Mucosa of descending colon (tissue), 3 donors: ENCODE measurements at places on chromosomes 6 and 20. TPM values are rescaled to one million over a fixed set of nuclear protein-coding genes. Genes with fewer than 3 reads are reported as not detected.

PLN gene
- 4.2 TPM for total RNA-seq

FOXF2 gene
- 6.9 TPM for total RNA-seq

FOXS1 gene
- not detected for total RNA-seq

BCAS4 gene
- 2.9 TPM for total RNA-seq

DNA sequence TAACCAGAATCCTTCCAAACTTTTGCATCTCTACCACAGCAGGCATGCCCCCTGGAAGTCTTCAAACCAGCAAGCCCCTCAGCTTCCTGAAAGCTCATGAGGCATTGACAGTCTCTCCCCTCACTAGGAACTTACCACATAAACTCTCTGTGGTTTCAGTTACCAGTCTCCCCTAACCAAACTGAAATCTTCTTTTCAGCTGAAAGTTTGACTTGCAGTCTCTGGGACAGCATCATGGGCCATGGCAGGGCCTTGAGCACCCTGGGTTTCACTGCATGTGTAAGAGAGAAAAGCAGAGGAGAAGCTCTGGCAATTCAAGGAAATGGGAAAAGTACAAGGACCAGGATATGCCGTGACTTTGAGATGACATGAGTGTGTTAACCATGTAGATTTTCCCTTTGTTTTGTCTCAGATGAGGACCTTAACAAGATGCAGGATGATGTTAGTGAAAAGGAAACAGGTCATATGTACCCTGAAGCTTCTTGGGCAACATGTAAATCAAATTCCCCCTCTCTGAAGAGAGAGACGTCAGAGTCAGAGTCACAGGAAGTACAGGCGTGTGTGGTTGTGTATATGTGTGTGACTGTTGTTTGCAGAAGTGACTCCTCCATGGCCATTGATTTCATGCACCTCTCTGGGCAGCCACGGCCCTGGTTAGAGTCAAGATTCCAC lies 106.3 kb downstream of the TNFRSF21 start:
- DNase-seq, result no peak

DNA sequence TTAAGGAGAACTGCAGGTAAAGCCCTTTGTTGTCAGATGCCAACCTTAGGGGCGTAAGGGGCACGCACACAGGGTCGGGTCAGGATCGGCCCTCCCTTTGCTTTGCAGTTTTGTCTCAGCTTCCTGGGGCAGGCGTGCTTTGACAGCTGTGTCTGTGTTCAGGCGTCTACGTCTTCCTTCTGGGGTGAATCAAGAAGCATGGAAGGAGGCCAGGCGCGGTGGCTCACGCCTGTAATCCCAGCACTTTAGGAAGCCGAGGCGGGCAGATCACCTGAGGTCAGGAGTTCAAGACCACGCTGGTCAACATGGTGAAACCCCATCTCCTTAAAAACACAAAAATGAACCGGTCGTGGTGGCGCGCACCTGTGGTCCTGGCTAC lies 1.3 kb downstream of the ZGPAT start:
- DNase-seq, result no peak

- DNase-seq, result no peak
Observed at GRCh38 chr6:4852938-4853337, 76.7 kb downstream of the CDYL start.

DNA sequence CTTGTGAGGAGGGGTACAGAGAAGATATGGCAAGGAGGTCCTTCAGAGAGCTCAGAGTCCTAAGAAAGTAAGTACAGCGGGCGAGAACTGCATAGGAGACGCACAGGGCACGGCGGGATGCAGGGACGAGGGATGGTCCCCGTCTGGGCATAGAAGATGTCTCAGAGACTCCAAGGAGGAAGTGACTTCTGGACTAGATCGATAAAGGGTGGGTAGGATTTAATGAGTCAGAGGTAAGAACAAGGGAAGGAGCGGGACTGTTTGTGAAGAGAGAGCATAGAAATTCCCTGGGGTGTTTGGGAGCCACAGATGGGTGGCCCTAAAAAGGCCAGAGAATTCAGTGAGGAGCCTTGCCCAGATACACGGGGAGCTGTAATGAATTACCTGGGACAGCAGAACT lies 69.1 kb downstream of the FAM120B start:
- no peak for DNase-seq

DNA sequence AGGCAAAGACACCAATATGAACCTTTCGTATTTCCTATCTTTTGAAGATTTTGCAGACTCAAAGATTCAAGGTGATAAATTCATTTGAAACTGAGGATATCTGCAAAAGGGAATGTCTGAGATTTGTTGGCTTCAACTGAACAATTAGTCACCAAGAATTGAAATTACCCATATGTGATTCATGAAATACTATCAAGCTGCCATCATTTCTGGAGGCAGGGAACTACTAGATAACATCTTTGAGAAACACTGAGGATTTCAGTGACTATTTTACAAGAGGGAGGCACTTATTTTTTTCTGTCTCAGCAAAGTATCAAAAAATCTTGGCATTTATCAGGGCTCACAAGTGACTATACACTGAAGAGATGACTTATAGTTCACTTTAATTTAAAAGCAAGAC lies 39.8 kb upstream of the MMS22L start:
- DNase-seq, result no peak

- no peak for DNase-seq
Observed at GRCh38 chr20:48681873-48682426, 145.8 kb downstream of the PREX1 start.

GRCh38 chr6:7110092-7110792 lies 2.5 kb downstream of the RREB1 start:
- DNase-seq, result no peak

DNA sequence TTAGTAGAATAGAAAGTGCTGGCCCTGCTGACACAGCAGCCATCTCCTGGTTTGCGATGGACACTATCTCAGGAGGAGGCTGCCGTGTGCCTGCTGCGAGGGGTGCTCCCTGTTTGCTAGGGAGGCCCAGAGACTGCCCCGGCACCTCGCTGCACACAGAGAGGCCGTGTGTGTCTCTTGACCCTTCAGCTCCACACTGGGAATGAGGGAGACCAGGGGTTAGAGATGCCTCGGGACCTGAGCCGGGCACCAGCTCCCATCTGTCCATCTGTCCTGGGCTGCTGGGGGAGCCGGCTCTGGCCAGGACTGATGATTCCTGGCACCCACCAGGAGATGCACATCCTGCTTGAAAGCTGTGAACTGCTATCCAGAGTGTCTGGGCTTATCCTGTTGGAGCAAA lies 18.2 kb downstream of the PHACTR3 start:
- DNase-seq, result no peak

DNA sequence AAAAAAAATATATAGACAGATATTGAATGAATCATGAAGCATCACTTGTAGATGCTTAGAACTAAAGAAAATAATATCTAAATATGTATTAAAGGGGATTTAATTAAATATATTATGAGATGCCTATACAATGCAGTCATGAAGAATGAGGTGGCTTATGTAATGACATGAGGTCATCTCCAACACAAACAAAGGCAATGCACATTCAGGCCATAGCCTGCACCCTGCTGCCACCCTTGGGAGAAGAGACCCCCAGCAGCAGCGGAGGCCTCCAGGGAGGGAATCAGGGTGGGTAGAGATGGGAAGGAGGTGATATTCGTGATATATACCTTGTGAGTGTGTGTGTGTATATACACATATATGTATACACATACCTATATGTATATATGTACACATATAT lies 26.4 kb upstream of the SSTR4 start:
- no peak for DNase-seq

GRCh38 chr6:91606148-91606901 lies 1019.5 kb upstream of the MAP3K7 start:
- no peak for DNase-seq

DNA sequence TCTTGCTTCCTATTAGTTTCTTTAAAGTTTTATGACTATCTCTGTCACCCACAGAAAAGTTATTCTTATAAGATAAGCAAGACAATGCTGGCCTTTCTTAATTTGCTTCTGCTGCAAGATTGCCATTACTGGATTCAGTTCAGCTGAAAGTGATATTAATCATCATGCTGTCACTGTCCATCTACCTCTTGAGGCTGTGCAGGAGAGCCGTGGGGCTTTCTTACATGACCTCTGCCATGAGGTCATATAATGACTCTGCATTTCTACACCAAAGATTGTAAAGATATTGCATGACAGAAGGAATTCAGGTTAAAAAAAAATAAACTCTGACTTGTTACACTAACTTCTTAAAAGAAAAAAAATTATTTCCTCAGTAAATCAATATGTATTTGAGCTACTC lies 106.9 kb downstream of the TRDN start:
- no peak for DNase-seq

GRCh38 chr20:64167676-64168075 lies 3.4 kb downstream of the MYT1 start:
- DNase-seq, result no peak
